Esophagus muscularis mucosa (tissue), 4 donors: ENCODE measurements at places on chromosomes 7 and 10. TPM values are rescaled to one million over a fixed set of nuclear protein-coding genes. Genes with fewer than 3 reads are reported as not detected.

DNA sequence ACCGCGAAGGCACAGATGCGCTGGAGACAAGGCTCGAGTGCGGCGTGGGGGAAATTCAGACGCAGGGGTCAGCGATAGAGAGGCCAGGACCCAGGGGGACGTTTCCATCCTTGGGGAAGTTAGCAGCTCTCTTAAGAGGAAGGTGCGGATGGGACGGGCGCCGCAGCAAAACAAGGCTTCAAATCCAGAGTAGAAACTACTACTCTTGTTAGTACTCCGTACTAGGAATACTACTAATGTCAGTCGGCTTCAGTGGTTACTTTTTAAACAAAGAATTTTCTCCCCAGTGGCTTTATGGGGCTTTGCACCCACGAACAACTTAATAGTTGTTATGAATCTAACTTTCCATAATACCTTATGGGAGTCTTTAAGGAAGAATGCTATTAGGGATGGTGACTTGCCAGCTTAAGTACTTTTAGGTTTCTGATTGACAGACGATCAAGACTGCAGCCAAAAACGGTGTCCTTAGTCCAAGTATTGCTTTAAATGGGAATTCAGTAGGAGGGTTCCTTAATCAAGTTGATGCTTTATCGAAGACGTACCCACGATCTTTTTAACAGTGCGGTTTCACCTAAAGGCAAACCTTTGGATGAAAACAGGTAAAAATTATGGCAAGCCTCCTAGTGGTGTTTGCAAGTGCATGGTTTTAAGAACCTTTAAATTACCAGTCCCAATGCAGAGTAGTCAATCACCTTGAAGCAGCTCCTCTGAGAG, 812 bp upstream of the IDE start:
- H3K27ac ChIP-seq: peak overlapping the region; percentile 95
- no peak for DNase-seq
- H3K4me3 ChIP-seq: peak overlapping the region; percentile 83
- peaks cover 3% of the 10 kb centered on the region for H3K36me3 ChIP-seq
- peaks cover 21% of the 10 kb centered on the region for H3K4me1 ChIP-seq

Gene PTF1A
- not detected for total RNA-seq

DNA sequence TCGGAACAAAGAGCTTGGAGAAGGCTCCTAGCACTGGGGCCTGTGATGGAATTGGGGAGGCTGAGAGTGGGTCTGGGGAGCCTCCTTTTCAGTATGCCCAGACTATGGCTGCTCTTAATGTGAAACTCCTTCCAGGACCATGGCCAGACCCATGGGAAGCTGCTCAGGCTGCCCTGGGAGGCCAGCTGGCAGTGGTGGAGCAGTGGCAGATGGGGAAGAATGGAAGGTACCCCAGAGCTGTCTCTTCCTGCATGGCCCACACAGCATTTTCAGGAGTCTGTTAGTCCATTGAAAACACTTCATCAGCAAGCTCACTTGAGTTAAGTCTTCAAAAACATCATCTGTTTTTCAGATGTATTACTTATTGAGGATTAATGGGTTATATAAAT, 18.5 kb downstream of the NACAD start:
- no peak overlapping the region for H3K27ac ChIP-seq
- DNase-seq: no peak
- peaks cover 91% of the 10 kb centered on the region for H3K36me3 ChIP-seq
- no peaks in the 10 kb centered on the region for H3K4me1 ChIP-seq
- H3K27me3 ChIP-seq: no peaks in the 10 kb centered on the region
- no peak overlapping the region for H3K4me3 ChIP-seq

DNA sequence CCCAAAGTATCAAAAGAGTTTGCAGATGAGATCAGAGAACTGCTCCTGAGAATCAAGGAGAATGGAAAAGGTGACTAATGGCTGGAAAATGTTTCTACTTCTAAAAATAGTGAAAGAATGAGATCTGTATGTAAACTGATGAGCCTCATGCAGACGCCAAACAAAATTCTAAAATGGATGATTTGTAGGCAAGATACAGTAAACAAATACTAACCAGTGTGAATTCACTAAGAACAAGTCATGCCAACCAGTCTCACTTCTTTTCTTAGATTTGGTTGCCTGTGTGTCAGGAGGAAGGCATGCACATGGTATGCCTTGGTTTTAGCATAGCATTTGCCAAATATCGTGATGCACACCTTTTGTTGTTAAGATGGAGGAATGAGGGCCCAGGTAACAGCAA, 94.9 kb upstream of the PIK3CG start:
- H3K27ac ChIP-seq: no peak overlapping the region
- H3K4me3 ChIP-seq: no peak overlapping the region
- no peaks in the 10 kb centered on the region for H3K27me3 ChIP-seq
- no peaks in the 10 kb centered on the region for H3K4me1 ChIP-seq

GRCh38 chr7:2468227-2468626, 8.0 kb downstream of the GRIFIN start:
- DNase-seq: no peak
- no peak overlapping the region for H3K27ac ChIP-seq
- H3K4me1 ChIP-seq: peaks cover 18% of the 10 kb centered on the region
- H3K27me3 ChIP-seq: no peaks in the 10 kb centered on the region

DNA sequence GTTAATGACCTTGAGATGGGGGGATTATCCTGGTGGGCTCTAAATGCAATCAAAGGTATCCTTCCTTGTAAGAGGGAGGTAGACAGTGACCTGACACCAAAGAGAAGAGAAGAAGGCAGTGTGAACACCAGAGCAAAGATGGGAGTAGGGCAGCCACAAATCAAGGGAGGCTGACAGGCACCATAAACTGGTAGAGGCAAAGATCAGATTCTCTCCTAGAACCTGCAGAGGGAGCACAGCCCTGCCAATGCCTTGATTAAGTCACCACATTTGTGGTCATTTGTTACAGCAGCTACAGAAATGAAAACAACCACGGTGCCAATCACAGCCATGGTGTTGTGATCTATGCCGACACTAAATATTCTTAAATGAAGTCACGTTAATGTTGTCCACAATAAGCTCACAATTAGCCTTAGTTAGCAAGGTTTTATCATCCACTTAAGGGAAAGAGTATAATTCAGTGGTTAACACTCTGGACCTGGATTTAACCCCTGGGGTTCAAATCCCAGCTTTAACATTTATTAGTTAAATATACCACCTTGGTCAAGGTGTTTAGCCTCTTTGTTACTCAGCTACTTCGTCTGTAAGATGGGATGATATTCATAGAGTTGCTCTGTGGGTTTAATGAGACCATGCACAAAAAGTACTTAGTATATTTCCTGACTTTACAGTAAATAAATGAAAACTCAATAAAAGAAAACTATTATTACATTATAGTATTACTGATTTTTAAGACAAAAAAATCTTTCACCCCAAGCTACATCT, 70.8 kb downstream of the SGMS1 start:
- no peak for DNase-seq
- no peak overlapping the region for H3K4me3 ChIP-seq
- peaks cover 72% of the 10 kb centered on the region for H3K4me1 ChIP-seq
- no peaks in the 10 kb centered on the region for H3K27me3 ChIP-seq
- peak overlapping the region; percentile 71 for H3K27ac ChIP-seq

DNA sequence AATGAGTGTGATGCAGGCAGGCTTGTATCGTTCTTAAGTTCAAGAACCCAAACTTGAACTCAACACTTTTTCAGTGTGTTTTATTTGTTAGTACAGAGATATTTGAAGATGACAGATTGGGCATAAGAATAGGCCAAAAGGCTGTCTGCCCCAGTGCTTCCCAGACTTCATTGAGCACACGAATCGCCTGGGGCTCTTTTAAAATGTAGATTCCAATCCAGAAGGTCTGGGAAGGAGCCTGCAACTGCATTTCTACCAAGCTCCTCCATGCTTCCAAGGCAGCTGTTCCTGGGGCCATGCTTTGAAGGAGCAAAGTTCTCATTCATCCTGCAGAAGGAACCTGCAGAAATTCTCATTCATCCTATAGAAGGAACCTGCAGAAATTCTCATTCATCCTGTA, 114.5 kb upstream of the INSYN2A start:
- H3K4me1 ChIP-seq: peaks cover 14% of the 10 kb centered on the region
- H3K27me3 ChIP-seq: no peaks in the 10 kb centered on the region
- H3K4me3 ChIP-seq: no peak overlapping the region
- no peaks in the 10 kb centered on the region for H3K36me3 ChIP-seq
- DNase-seq: no peak
- H3K27ac ChIP-seq: no peak overlapping the region

DNA sequence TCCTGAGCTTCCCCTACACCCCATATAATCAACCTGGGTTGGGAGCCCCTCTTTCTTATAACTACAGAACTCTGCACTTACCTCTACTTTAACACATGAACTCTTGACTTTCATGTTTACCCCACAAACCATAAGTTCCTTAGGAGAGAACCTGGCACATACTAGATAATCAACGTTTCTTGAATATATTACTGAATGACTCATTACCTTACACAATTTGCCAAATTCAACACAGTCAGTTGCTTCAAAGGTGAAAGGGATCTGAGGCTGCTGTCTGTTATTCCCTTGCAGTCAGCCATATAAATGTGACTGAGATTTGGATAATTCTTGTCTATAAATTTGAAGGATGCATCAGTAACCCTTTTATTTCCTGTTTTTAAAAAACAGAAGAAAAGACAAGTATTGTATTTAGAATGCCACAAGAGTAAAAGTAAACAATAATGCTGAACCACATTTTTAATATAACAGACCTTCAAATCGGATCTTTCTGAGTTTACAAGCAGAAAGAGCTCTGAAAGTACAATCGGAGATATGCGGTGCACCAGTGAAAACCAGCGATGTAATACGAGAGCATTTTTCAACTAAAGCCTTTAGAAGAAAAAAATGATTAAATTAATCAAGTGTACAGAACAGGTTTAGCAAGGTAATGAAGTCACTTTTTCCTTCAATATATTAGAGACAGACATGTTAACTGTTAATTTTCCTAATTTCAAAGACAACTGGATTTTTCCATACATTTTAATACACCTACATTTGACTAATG, 29.5 kb upstream of the LRRC17 start:
- H3K4me3 ChIP-seq: no peak overlapping the region
- no peaks in the 10 kb centered on the region for H3K4me1 ChIP-seq
- H3K27ac ChIP-seq: no peak overlapping the region

Gene GAD2
- not detected for total RNA-seq

DNA sequence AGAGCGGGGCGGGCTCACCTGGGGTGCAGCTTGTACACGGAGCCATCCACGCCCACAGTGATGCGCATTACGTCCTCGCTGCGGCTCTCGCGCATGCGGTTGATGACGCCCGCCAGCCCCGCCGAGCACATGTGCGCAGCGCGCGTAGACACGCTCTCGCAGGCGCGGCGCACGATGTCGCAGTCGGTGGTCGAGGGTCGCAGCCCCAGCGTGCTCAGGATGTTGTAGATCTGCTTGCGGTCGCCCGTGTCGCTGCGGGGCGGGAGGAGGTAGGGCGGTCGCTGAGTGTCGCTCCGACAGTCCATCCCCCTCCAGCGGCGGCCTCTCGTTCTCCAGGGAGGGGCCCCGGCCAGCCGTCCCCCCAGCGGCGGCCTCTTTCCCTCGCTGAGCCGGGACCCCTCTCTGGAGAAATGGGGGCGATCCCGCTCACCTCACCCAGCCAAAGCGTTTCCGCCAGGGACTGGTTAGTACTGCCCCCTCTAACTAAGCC, 4.4 kb upstream of the MYL7 start:
- peaks cover 19% of the 10 kb centered on the region for H3K4me1 ChIP-seq
- peak overlapping the region; percentile 66 for H3K4me3 ChIP-seq
- no peak for DNase-seq
- no peaks in the 10 kb centered on the region for H3K36me3 ChIP-seq
- H3K27ac ChIP-seq: no peak overlapping the region
- H3K27me3 ChIP-seq: no peaks in the 10 kb centered on the region
